Neuronal stem cell (in vitro differentiated cells): ENCODE measurements at places on chromosomes 11 and 22.

DNA sequence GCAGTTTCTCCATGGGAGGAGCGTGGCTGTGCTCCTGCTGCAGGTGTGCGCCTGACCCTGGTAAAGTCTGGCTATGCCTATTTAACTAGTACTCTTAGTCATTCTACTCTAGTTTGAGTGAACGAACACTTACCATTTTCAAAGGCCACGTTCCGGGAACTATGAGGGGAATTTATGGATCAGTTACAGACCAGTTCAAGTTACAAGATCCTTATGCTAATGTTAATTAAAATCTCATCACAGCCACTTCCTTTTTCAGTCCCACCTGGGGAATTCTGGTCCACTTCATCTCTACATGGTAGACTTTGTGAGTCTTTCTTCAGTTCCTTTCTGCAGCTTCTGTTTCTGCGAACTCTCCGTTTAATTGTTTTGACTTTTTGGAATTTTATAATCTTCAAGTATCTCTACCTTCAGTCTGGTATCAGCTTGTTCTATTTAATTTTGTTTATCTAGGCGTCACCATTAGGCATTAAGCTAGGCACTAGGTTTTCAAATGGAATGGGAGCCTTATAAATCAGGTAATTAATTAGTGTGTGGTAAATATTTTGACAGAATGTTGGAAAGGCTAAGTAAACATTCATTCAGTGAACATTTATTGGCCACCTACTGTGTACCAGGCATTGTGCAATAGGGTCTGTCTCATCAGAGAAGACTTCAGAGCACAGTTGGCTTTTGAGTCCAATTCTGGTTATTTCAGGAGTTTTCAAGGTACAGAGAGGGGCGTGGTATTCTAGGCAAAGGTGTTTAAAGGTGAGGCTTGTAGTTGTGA, 78.9 kb downstream of the GRK3 start:
- no peak for DNase-seq

DNA sequence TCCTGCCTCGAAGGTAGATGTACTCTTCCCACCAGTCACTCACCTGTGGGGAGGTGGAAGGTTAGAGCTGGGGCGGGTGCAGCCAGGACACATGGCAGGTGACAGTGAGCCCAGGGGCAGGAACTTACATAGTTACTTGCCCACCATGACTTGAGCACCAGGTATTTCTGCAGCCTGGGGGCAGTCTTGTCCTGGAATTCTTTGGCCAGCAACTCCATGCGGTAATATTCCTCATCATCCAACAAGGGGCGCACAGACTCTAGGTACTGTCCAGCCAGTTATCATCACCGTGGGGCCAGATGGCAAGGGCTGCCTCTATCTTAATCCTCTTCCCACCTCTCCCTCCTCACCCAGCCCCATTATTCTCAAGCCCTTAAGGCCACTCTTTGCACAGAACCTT, 2.2 kb downstream of the CPT1B start:
- DNase-seq, result no peak

DNA sequence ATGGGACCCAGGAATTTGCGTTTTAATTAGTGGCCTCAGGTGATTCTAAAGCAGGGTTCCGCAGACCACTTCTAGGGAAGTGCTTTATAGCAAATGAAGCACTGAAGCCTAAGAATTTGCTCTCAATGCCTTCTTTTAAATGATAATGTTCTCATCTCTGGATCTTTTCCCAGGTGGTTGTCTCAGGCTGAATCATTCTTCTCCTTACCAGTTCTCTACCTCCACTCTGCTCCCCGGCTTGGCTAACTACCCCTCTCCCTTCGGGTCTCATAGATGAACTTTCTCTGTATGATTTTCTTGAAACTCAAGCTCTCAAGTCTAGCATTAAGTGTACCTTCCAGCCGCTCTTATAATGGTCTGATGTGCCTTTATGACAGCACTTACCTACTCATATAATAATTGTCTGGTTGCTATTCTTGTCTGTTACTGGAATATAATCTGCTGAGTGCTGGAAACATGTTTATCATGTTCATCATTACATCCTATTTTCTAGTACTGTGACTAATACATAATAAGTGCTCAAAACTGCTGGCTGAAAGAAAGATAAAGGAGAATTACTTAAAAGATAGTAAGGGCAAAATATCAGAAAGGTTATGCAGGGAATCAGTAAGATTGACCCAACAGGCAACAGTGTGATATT, 195.9 kb upstream of the SESN3 start:
- DNase-seq, result no peak

GRCh38 chr11:124256076-124256475, at the start of gene OR8G5:
OR8G5 (plus strand) TSS chr11:124256376; CDS start chr11:124264932, 8,556 bp downstream.
- no peak for DNase-seq

- no peak for DNase-seq
These were observed 42.6 kb upstream of the P4HA3 start for GRCh38 chr11:74354036-74354435.

GRCh38 chr11:67470337-67471002, 1.4 kb upstream of the TMEM134 start:
- no peak for DNase-seq

GRCh38 chr22:23207729-23208393, 27.6 kb downstream of the BCR start:
- no peak for DNase-seq

DNA sequence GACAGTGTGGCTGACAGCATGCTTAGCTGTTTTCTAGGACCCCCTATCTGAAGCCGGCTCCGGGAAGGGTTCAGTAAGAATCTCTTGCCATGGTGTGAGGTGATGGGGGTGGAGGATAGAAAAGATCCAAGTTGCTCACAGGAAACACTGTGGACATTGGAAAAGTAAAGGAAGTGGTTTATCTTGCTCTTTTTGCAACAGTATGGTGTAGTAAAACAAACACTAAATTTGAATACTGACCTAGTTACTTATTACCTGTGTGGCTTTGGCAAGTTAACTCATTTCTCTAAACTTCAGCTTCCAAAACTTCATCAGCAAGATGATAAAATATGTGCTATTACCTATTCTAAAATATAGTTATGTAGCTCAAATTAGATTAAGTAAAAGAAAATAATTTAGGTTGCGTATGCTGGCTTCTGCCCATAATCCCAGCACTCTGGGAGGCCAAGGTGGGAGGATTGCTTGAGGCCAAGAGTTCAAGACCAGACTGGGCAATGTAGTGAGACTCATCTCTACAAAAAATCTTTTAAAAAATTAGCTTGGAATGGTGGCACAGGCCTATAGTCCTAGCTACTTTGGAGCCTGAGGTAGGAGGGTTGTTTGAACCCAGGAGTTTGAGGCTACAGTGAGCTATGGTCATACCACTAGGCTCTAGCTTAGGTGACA, 51.6 kb upstream of the APOA1 start:
- DNase-seq, result no peak
